ENCODE measurements at places on chromosomes 5 and 9.

GRCh38 chr5:73118391-73118973 lies 1.9 kb upstream of the TMEM171 start:
- DNase-seq, result no peak

DNA sequence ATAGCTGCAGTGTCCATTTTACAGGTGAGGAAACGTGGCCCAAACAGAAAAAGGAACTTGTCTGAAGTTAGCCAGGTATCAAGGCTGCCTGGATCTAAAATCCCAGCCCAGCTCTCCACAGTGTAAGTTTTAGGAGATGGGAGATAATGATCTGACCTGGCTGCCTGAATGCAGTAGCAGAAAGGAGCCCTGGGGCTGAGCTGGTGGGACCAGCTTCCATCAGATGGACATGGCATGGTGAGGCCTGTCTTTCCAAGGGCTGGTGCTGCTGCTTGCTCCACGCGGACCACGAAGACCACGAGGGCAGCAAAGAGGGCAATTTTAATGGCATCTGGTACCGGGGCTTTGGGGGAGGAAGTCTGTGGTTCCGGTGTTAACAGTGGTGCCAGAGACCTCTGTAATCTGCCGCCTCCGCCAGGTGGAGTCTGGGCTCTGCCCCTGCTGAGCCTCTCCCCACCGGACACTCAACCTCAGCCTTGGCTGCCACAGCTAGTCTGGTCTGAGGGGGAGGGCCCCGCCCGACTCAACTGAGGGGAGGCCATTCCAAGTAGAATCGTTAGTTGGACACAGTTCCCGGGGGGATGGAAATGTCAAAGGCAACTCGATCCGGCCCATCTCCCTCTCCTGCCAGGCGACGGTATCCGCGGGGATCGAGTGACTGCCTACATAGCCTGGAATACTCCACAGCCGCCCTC lies 650 bp downstream of the MYORG start:
- DNase-seq, result no peak

DNA sequence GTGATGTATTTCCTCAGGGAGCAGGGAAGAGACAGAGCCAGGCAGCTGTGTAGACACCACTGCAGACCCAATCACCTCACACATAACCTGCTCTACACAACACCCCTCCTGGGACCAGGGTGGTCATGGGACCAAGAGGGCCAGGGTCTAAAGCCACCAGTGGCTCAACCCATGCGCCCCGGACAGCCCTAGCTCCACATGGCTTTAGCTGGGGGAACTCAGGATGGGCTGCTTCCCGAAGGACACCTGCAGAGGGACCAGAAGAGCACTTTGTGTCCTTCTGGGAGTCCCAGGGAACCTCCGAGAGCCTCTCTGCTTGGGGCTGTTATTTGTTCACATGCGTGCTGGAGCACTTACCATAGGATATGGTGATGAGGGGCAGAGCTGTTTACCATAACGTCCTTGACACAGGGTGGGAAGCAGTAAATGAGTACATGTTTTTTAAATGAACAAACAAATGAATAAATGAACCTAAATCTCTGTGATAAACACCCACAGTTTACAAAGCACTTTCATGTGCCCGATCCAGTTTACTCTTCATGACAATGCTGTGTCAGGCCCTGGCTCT lies 12.3 kb downstream of the SEPTIN8 start:
- no peak for DNase-seq

DNA sequence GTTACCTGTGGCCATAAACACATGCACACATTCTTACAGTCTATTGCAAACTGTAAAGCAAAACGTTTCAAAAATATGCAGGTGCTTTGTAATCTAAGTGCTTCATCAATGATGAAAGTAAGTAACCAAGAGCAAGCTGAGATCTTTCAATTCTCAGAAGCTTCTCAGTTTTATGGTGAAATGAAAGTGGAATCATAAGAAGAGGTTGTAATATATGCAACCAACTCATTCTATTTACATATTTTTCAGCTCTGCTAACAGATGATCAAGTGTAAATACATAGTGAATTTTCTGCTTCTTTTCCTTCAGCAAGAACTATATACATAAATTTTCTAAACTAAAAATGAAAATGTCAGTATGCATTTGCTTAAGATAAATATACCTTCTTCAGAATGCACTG lies 33.1 kb upstream of the PRDM9 start:
- DNase-seq, result no peak

GRCh38 chr9:136081826-136082495 lies 13.1 kb downstream of the NACC2 start:
- no peak for DNase-seq

DNA sequence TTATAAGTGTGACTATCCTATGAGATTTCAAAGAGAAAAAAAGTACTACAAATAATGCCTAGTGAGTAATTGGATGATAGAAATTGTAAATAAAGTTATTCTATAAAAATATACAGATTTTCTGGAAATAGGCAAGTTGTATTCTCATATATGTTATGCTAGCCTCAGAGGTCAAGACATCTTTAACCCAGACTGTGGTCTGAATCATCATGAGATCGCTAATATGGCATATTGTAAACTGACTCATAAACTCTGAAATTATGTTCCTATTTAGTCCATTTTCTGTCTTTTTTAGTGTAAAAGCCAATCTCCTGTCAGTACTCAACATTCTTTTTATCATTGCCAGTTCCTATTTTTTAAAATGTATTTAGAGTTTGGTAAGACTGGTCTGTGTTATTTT lies 14.2 kb downstream of the LOX start:
- no peak for DNase-seq

DNA sequence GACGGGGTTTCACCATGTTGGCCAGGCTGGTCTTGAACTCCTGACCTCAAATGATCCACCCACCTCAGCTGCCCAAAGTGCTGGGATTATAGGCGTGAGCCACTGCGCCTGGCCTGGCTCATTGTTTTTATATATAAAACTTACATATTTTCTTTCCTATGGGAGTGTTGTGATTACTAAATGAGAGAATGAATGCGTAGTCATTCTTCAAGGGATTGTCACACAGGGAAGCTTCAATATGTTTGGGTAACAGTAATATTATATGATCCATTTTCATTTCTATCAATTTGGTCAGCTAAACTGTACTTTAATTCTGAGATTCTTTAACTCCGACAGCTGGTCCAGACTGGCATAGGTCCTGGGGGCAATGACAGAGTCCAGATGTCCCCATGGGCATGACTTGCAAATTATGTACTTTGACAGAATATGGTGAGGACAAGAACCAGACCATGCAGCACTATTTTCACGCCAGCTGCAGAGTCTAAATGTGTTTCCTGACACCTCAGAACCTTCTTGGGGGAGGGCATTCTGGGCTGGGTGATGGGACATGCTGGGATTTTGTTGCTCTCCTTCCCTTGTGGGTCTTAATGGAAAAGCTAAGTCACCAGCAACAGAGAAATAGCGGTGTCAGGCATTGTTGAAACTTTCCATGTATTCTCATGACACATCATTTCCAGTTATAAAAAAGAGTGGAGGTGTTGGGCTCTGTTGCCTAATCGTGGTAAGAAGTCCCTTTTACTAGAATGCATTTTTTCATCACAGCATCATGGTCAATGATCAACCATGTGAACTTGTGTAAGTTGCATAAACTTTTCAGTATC lies 40.9 kb upstream of the TNC start:
- no peak for DNase-seq

DNA sequence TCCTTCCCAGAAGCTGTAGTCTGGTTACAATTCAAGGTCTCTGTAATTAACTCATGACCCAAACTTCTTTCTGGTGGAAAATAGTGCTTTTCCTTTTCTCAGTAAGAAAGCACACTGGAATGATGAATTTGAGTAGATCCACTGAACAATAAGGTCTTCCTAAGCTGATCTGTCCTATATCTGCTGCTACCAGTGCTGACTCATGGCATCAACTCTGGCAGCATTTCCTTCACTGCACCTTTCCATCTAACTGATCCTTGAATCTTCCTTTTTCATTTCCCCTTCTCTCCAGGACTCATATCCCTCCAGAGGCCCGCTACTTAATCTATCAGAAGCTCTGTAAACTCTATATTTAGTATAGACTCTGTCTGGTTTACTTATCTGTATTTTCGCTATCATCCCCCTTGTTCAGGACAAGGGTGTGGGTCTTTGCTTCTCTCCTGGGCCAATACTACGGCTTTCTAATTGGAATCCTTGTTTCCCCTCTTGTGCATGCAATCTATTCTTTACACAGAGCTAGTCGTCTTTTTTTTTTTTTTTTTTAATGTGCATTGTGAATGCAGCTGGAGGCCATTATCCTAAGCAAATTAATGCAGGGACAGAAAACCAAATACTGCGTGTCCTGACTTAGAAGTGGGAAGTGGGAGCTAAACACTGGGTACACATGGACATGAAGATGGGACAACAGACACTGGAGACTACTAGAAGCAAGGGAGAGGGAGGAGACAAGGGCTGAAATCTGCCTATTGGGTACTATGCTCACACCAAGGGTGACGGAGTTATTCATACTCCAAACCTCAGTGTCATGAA lies 192.2 kb upstream of the RPS23 start:
- DNase-seq, result no peak

GRCh38 chr5:131977212-131977604 lies 31.7 kb upstream of the MEIKIN start:
- no peak for DNase-seq

Data from muscle of arm (tissue), 14 donors.